CD4-positive, alpha-beta T cell (primary cell): ENCODE measurements at places on chromosomes 4 and X.

DNA sequence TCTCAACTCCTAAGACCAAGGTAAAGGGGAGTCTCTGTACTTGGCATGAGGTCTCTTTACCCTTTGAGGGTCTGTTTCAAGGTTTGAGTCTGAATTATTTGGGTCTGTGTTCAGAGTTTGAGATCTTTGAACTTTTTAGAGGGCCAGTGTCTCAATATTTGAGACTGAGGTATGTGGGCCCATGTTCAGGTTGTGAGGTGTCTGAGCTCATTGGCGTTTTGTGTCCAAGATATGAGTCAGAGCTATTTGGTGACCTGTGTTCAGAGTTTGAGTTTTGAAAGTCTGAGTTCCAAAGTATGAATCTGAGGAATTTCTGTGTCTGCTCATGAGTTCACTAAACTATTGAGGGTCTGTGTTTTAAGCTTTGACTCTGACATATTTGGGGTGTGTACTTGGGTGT is 36.7 kb upstream of the PAGE4 start:
- no peak for DNase-seq

GRCh38 chrX:790041-790506 is 159.5 kb downstream of the SHOX start:
- DNase-seq = no peak

DNA sequence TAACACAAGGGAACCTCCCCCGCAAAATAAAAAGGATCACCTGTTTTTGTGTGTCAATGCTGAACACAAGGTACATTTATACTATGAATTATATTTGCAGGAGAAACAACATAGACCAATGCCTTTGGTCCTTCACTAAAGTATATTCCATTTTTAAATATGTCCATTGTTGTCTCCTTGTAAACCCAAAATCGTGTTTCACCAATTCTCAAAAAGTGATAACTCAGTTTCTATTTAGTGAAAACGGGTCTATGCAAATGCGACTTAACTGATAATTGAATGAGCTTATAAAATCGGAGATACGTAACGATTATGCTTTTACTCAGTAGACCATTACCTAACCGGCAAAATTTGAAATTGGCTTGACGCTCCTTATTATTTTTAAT is 2.1 kb downstream of the BRWD3 start:
- no peak for DNase-seq

- DNase-seq = no peak
Observed at GRCh38 chr4:104025251-104025650, 305.5 kb upstream of the TACR3 start.

GRCh38 chr4:86330961-86331742 is 28.7 kb downstream of the MAPK10 start:
- DNase-seq = no peak

DNA sequence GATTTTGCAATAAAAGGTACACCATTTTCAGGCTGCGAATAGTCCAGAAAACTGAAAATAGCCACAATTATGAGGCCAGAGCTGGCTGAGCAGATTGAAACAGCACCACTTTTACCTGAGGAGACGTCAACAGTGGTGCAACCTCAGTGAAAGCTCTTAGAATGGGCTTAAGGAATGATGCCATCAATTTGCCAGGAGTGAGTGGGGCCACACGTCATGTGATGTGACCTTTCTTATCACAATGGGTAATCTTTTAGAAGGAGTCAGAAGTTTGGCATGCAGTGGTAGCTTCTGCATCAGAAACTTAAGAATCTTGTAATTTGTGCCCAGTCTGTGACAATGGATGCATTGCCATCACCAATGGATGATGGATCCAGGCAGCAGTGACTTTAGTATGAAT is 27.6 kb downstream of the ZNF81 start:
- DNase-seq = no peak

DNA sequence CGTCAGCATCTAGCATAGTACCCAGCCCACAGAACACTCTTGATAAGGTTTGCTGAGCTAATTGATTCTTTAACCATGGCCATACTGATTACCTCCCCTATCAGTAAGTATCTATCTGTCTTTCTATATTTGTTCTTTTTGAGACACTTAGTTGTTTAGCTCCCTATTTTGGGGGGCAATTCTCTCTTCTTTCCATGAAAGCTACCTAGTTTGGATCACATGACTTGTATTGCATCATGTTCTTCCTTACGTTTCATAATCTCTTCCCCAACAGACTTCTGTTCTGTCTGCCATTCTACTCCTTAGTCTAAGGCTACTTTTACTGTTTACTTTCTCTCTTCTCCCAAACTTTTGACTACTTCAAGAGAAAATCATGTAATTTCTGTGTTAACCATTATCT is 39.0 kb downstream of the TBC1D19 start:
- DNase-seq = no peak

DNA sequence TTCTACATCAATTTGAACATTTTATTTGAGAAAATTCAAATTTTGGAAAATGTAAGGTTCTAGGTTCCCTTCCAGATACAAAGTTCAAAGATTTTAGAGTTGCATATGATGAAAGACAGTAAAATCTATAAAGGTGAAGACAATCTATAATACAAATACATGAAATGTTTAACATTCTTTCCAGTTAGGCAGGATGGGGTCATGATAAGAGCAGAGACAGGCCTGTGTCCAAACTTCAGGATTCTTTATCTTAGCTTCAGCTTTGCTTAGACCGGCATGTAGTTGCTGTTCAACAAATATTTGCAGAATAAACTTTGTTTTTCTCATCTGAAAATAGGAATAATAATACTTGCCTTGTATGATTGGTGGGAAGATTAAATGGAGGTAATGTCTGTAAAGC is 4.5 kb upstream of the RPS6KA3 start:
- DNase-seq = no peak

GRCh38 chr4:137660211-137660610 is 127.9 kb upstream of the PCDH18 start:
- no peak for DNase-seq

DNA sequence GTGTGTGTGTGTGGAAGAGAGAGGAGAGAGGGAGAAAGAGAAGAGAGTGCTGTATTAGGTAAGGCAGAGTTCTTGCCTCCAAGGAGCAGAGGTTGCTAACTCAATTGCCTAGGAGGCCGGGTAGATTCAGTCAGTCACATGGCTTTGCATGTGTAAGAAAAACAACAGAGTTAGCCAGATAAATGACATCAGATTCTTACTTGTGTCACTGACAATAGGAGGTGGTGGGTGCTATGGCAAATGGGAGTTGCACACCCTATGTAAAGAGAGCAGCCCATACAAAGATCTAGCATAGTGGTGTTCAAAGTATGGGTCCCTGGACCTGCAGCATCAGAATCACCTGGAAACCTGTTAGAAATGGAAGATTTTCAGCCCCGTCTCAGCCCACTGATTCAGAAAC is 14.4 kb upstream of the PGRMC2 start:
- DNase-seq = no peak

GRCh38 chr4:163166041-163166579 is 580 bp downstream of the NAF1 start:
- DNase-seq = peak; percentile 44

DNA sequence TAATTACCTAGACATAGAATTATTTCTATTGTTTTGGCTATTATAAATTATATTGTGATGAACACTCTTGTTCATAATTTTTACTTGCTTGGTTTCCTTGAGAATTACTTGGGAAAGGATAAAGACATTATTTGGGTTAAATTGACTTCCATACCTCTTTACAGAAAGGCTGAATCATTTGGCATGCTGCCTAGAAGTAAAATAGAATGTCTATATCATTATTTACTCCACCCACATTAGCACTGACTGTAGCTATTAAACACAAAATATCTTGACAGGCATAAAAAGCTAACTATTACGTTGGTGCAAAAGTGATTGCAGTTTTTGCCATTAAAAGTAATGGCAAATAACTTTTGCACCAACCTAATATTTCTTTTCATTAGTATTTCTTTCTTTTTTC is 29.7 kb upstream of the ADH6 start:
- DNase-seq = no peak

DNA sequence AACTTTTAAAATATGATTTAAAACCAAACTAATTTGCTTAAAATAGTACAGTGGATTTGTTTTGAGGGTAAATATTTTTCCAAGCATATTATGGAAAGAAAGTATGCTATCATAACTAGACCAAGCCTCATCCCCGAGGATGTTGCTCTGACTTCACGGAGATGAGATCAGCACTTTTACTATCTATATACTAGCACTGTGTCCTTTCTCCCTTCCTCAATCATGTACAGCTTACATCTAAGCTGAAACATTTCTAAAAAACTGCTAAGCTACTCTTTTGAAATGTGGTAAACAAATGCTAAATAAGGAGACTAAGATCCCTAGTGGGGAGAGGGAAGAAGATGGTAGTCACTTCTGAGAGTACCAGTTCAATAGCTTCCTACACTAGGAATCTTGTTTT is 23.8 kb downstream of the AMMECR1 start:
- no peak for DNase-seq

DNA sequence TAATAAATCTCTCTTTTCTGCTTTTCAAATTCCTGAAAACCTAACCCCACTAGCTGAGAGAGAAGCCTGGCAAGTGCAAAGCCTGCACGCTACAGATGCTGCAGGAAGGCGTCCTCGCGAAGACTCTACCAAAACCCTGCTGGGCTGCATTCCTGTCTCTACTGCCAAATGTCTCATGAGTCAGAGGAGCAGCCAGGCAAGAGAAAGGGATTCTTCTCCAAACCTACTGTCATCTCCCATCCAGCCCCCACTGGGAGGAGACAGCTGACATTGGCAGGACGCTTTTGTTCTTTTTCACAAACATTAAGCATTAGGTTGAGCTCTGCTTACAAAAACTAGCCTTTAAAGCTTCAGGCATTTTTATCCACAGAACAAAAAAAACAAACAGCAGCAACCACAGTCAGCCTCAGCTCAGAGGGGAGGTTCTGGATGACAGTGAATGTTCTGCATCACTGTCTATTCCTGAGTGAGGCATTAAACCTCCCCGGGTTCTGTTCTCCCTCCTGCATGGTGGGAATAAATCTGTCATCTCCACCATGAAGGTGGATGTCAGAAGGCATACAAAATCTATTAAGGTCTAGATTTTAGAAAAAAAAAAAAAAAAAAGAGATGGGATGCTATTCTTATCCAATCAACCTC is 18.0 kb downstream of the CRMP1 start:
- DNase-seq = no peak

- no peak for DNase-seq
Observed at GRCh38 chr4:166259081-166259480, 386.0 kb downstream of the TLL1 start.

GRCh38 chr4:182968917-182969650 is 51.9 kb upstream of the DCTD start:
- no peak for DNase-seq

DNA sequence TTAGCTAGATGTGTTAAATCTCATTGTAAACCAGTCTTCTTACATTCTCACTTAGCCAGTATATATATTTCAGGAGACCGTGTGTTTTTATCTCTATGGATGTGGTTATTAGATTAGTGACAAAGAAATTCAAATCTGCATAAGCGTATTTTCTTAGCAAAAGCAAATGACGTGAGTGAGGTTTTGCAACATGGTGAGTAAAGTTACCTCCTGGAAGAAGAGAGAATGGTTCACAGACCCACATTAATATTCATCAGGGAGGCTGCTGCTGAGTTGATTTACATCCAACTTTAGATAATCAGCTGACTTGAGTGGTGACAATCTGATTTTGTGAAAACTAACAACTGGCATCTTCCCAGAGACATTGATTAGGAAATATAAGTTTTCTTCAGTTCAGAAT is 589.9 kb upstream of the GALNT7 start:
- DNase-seq = no peak

DNA sequence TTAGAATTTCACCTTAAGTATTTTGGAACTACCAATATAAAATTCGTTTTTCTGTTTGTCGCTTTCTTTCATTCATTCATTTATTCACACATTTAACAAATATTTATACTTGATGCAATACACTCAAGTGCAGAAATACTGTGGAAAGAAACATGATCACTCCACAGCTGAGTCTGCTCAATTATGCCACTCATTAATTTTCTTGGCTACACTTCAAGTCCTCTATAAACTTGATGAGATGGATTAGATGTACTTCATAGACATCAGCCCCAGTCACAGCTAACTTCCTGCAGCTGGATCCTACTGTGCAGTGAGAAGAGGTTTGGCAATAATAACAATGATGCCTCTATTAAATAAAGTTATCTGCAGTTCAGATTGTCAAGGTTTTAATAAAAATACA is 208.1 kb downstream of the PDGFC start:
- no peak for DNase-seq

GRCh38 chrX:31117266-31117665 is 45.4 kb upstream of the FTHL17 start:
- no peak for DNase-seq

DNA sequence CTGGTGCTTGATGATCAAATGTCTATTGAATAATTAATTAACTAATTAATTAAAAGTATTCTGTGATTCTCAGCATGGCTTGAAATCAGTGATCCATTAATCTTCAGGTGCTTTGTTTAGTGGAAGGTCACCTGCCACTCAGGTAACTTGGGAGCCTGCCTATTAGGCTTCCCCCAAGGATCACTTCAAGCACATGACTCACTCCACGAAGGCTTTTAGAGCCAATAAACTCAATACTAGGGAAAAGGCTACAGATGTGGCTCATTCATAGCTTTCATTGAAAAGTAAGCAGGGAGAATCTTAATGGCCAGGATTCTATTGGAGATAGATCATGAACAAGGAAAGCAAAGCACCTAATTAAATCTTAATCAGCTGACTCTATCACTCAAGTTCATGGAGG is 21.3 kb downstream of the AREG start:
- DNase-seq = no peak

GRCh38 chr4:185740471-185740873 is 71.5 kb downstream of the SORBS2 start:
- DNase-seq = no peak

DNA sequence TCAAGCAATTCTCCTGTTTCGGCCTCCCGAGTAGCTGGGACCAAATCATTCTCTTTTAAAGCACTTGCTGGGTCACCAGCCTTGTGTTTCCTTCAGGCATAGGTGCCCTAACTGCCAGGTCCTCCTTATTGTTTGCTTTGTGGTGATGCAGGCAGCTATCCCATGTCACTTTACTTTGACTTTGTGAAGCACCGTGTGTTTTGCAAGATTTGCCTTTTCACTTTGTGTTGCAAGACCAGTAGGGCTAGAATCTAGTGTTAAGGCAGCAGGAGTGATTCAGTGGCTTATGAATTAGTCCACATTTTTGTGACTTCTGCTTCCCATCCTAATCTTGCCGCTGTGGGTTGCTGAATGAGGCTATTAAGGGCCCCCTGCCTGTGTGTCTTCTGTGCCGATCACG is 20.2 kb downstream of the SYAP1 start:
- no peak for DNase-seq

GRCh38 chrX:40573763-40574162 is 7.0 kb upstream of the ATP6AP2 start:
- DNase-seq = peak; percentile 7

GRCh38 chr4:139083607-139083955 is 68.0 kb downstream of the NOCT start:
- DNase-seq = peak; percentile 58

GRCh38 chrX:69222103-69223090 is 57.1 kb upstream of the PJA1 start:
- DNase-seq = peak; percentile 64

DNA sequence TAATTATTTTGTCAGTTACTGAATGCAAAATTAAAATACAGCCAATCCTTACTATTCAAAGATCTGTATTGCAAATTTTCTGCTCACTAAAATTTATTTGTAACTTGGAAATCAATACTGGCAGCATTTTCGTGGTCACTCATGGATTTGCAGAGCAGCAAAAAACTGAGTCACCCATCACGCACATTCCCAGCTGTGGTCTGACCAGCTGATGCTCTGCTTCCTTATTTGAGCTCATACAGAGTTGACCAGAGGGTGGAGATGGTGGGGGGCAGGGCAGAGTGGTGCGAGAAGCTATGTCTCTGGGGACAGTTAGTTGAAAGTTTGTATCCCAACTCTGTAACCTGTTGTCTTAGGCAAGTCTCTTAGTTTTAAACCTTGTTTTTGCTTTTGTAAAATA is 214.8 kb downstream of the SPCS3 start:
- no peak for DNase-seq
